ENCODE measurements at places on chromosomes 2 and 18.
A peak's percentile ranks its signal among the peaks of the same experiment; 100 is the strongest.

GRCh38 chr2:31523871-31524492 is 56.8 kb downstream of the SRD5A2 start:
- no peak for DNase-seq

DNA sequence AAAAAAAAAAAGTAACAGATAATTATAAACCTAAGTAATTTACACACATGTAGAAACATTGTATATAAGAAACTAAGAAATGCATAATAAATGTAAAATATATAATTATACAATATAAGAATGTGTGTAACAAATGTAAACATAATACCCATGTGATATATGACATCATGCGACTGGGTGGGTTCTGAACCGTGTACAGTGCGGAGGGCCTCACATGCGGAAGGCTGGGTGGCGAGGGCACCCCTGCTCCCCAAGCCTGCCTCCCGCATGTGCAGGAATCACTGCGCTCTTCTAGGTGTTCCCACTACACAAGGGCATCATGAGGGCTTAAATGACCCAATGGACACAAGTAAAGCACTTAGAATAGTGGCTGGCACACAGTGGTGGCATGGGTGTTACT is 2.0 kb downstream of the PTPN18 start:
- DNase-seq: no peak

- no peak for DNase-seq
Measured at GRCh38 chr2:176746411-176746810, 466.2 kb upstream of the HNRNPA3 start.

- DNase-seq: no peak
Measured at GRCh38 chr2:215527736-215528135, 91.9 kb upstream of the FN1 start.

GRCh38 chr18:63376538-63376937 is 9.5 kb upstream of the KDSR start:
- no peak for DNase-seq

- DNase-seq: no peak
Measured at GRCh38 chr2:105803773-105804172, 59.1 kb downstream of the NCK2 start.

DNA sequence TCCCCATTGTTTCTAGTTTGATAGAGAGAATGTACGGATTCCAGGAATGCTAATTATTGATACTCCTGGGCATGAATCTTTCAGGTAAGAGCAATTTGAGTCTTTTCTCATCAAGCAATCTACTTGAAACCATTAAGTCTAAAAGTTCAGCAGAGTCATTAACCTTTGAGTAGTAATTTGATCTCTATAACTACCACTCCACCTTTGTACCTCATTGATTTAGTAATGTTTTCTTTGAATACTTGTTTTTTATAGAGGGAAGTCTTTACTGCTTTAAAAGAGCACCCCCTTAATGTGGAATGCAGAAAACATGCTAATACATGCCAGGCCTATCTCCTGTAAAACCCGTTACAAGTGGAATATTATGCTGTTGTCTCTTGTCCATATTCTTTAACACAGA is 45.0 kb downstream of the EIF5B start:
- no peak for DNase-seq

DNA sequence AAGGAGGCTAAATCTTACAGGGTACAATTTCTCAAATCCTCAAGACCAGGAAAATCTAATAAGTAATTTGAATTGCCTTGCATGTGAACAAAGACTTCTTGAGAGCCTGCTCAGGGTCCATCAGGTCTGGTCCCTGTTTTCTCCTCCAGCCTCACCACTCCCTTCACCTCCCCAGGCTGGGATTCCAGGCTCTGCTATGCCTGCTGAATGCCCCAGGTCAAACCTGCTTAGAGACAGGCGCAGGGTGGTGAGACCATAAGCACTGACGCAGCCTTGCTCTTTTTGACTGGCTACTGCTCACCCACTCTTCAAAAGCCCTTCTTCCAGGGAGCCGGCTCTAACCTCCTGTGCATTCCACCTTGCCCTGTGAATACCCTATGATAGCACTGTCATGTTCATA is 356.4 kb upstream of the ACVR2A start:
- DNase-seq: no peak

GRCh38 chr2:236928380-236929037 is 157.2 kb upstream of the COPS8 start:
- no peak for DNase-seq

DNA sequence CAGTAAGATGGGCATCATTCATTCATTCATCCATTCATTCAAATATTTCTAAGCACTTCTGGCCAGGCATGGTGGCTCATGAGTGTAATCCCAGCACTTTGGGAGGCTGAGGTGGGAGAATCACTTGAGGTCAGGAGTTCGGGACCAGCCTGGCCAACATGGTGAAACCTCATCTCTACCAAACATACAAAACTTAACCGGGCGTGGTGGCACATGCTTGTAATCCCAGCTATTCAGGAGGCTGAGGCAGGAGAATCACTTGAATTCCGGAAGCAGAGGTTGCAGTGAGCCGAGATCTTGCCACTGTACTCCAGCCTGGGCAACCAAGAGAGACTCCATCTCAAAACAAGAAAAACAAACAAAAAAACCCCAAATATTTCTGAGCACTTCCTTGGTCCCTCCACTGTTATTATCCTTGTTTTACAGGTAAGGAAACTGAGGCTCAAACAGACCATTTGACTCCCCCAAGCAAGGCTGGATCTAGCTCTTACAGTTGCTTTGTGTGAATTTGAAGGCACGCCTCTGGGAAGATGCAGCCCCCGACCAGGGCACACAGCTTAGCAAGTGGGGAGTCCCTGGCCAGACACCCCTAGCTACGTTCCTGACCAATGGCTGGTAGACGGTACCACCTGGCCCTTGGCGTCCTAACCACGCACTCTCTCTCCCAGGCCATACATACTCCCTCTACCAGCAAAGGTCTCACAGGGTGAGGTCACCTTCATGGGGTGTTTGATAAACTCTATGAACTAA is 50.6 kb upstream of the ODC1 start:
- DNase-seq: peak; percentile 35

GRCh38 chr2:67896076-67896475 is 166.7 kb downstream of the C1D start:
- DNase-seq: no peak

DNA sequence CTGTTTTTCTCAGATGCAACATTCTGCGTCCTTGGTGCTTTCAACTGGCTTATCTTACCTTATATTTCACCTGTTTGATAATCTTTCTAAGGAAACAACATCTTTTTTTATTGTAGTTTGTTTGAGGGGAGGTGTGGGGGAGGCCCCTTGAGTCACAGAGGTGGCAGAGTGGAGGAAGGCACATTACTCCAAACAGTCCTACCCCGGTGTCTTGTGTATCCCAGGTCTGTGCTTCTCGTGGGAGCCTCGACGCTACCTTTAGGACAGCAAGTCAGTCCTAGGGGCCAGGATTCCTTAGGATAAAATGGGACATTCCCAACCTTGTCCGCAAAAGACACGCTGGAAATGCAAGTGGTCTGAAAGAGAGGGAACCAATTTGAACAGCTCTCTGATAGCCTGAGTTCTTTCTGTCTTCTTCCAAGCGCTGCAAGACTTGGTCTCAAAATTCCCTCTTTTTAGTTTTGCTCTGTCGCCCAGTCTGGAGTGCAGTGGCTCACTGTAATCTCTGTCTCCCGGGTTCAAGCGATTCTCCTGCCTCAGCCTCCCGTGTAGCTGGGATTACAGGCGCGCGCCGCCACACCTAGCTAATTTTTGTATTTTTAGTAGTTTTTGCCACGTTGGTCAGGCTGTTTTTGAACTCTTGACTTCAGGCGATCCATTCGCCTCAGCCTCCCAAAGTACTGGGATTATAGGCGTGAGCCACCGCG is 4.0 kb downstream of the GATA6 start:
- no peak for DNase-seq

- DNase-seq: no peak
Measured at GRCh38 chr2:37802211-37802752, 122.8 kb upstream of the RMDN2 start.

DNA sequence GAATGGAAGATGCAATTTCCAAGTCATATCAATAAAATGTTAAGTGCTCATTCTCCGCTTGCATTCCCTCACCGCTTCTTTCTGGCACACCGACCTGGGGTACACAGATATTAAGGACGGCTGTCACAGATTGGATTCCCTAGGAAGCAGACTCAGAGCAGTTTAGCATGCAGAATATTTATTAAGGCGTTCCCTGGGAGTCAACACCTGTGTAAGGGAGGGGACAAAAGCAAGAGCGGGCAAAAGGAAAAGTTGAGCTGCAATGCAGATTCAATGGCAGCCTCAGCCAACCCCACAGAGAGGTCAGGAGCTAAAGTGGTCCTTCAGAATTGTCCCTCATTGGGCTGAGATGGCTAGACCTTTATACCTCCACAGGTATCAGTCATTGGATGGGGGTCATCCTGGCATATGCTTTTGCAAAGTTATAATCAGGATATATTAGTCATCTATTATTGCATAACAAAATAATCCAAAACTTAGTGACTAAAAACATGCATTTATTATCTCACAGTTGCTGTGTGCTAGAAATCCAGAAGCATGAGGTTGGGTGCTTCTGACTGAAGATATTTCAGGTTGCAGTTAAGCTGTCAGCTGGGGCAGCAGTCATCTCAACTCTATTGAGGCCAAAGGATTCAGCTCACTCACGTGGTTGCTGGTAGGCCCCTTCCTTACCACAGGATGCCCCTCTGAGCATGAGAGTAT is 27.0 kb upstream of the INO80D start:
- DNase-seq: no peak

- no peak for DNase-seq
Measured at GRCh38 chr2:205661281-205661680, 21.0 kb upstream of the NRP2 start.

DNA sequence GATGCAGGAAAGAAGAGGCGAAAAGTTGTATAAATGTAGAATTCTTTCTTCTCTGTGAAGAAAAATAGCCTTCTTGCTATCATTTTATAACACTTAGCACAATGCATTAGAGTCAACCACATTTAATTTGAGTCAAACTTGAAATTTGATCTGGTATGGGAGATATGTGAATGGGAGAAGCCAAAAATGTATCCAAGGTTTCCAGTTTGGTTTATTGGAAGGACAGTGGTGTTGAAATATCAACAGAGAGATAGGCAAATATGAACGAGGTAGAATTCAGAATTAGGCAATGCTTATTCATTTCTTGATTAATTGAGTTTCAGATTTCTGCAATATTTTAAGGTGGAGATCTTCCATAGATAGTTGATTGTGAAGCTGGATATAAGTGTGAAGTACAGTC is 991.9 kb upstream of the CHAC2 start:
- DNase-seq: no peak

DNA sequence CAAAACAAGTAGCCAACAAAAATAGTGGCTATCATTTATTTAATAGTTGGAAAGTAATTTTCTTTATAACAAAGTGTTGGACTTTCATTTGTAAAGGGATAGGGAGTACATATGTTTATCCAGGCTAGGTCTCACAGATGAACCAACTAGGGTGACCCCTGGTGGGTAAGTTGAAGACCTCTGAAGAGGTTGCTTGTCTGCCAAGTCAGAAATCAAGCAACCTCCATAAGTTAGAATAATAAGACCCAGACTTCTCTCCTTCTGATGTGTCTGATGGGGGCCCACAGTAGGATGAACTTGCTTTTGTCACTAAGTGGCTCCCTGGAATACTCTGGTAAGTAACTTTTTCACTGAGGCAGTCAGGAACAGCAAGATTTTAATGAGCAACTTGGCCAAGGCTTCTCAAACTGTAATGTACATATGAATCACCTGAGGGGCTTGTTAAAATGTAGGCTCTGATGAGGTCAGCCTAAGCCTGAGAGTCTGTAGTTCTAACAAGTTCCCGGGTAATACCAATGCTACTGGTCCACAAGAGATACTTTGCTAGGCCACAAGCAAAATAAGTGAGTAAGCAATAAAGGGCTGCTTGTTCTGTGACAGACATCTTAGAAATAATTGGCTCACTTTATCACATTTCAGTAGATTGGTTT is 319.6 kb downstream of the PIK3C3 start:
- no peak for DNase-seq

GRCh38 chr2:41928526-41928925 is 119.3 kb upstream of the PKDCC start:
- DNase-seq: no peak

GRCh38 chr18:59769129-59769865 is 72.1 kb upstream of the CCBE1 start:
- no peak for DNase-seq

DNA sequence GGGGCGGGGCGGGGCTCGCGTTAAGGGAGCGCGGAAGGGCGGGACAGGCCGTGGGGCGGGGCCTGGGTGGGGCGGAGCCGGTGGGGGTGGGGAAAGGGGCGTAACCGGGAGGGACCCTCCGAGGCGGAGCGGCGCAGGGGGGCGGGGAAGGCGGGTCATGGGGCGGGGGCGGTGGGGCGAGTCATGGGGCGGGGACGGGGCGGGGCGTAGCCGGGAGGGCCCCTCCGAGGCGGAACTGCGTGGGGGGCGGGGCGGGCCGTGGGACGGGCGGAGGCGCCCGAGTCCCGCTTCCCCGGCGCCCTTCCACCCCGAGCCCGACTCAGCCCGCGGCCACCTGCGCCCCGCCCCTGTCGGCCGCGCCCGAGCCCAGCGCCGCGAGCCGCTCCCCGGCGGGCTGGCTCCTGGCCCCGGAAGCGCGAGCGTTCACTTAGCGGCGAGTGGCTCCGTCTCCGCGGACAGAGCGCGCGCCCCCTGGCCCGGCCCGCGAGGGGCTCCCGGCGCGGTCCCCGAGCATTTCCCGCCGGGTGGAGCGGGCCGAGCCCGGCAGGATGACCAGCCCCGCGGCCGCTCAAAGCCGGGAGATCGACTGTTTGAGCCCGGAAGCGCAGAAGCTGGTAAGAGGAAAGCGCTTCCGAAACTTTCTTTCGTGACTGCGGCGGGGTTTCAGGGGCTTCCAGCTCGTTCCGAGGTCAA is 64.7 kb downstream of the LRRFIP1 start:
- DNase-seq: peak; percentile 97

DNA sequence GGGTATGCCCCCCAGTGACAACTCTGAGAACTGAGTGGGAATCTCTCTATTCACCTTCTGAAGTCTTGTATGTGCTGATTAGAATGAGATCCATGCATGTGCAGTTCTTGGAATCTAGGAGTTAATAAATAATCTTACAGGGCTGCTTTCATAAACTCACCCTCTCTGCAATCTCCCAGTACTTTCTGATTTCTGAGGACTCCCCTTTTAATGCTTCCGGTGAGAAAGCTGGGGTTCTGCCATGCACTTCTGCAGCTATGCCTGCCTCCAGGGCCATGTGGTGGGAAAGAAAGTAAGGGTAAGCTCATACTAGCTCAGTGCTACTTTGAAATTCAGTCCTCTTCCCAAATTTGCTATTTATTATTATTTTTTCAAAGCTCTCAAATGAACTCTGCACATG is 432.9 kb downstream of the MTX2 start:
- no peak for DNase-seq

GRCh38 chr2:30136764-30137444 is 9.9 kb upstream of the YPEL5 start:
- no peak for DNase-seq

DNA sequence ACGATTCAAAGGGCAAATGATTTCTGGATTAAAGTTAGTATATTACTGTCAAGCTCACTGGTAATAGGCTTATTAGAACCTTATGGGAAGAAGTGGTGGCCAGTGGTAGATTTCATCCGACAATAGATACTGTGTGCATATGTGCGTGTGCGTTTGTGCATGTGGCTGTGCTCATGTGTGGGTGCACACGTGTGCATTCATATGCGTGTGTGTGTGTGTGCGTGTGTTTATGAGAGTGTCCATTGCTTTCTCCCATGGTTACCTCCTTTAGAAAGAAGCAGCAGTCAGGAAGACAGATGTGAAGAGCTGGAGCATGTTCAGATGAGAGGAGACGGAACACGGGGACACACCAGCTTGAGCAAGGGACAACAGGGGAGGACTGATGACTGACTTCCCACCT is 8.9 kb upstream of the MROH2A start:
- DNase-seq: no peak

GRCh38 chr2:187264612-187265011 is 183.4 kb downstream of the CALCRL start:
- no peak for DNase-seq

All from breast epithelium (tissue), 4 donors.